Esophagus muscularis mucosa (tissue), 4 donors: ENCODE measurements at places on chromosomes 1 and 21. TPM values are rescaled to one million over a fixed set of nuclear protein-coding genes. Genes with fewer than 3 reads are reported as not detected.

DNA sequence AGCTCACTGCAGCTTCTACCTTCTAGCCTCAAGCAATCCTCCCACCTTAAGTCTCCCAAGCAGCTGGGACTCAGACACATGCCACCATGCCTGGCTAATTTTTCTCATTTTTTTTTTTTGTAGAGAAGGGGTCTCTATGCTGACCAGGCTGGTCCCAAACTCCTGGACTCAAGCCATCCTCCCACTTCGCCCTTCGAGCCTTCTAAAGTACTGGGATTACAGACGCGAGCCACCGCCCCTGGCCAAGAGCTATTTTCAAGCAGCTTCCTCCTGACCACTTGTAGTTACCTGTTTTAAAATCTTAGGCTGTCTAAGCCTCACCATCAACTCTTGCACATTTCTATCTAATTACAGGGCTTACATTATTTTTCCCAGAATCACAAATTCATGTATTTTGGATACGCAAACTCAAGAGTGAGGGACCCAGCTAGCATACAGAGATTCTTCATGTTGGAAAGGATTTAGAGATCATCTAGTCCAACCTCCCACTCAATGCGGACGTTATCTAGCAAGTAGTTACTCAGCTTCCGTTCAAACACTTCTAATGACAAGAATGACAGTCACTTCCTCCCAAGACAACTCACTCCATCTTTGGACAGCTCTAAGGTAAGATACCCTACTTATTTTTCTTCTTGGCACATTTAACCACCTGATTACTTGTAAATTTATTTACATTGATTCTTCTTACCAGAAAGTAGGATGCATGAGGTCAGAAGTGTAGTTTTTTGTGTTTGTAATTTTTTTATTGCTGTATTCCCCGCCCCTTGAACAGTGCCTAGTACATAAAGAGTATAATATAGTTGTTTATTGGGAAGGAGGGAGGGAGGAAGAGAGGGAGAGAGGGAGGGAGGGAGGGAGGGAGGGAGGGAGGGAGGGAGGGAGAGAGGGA, 65.4 kb downstream of the LUZP1 start:
- DNase-seq: no peak

Gene USP24
- 37.0 TPM for total RNA-seq

GRCh38 chr1:77202751-77203150, 16.5 kb downstream of the PIGK start:
- DNase-seq: no peak

DNA sequence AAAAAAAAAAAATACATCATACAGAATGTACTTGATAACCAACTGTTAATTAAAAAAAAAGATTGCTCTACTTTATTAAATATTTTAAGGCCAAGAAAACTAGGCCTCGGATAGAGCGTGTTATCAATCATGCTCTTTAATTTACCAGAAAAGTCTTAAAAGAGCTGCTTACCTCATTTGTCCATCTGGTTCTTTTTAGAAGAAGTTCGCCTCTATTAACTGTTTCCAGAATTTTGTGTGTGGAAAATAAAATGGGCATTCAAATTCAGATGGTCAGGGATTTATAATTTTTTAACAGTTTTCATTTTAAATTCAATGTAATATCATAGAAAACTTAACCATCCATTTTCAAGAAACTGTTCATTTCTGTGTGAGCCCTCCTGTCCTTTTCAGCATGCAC, 53.8 kb downstream of the KCNK1 start:
- DNase-seq: no peak

DNA sequence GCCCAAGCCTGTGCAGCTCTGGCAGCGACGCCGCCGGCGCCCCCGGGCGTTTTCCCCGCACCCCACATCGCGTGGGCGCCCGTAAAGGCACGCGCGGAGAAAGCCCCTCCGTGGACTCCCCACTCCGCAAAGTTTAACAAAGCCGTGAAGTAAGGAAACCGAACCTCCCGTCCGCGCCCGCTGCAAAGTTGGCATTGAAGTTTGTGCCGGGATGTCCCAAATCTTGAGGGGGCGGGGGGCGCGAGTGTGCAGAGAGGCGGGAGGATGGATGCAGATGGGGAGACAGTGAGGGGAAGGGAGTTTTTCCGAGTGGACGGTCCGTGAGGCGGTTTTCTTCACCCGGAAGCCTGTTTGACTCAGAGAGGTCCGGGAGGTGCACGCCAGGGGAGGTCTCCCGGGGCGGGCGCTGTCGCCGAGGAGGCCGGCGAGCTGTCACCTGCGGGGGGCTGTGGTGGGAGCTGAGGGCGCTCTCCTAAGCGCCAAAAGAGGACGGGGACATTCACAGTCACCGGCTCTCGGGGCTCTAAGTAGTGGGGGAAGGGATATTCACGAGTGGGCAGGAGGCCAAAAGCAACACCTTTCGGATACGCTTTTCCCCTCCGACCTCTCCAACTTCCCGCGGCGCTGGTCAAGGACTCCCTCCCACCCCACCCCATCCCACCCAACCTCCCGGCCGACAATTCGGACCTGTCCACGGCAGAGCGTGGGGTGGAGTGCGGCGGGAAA, 1.3 kb downstream of the WLS start:
- no peak for DNase-seq

DNA sequence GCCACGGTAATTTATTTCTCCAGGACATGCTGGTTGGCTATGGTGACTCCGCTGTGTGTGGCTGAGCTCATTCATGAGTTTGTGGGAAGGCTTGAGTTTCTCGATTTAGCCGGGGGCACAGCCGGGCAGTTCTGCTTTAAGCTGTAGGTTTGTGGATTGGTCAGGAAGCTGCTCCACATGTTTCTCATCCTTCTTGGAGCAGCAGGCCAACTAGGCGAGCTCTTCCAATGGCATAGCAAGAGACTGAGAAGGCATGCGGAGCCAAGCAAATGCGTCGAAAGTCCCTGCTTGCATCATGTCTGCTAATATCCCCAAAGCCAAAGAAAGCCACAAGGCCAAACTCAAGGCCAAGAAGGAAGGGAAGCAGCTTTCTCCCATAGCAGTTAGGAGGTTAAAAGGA, 71.6 kb upstream of the GREM2 start:
- no peak for DNase-seq

DNA sequence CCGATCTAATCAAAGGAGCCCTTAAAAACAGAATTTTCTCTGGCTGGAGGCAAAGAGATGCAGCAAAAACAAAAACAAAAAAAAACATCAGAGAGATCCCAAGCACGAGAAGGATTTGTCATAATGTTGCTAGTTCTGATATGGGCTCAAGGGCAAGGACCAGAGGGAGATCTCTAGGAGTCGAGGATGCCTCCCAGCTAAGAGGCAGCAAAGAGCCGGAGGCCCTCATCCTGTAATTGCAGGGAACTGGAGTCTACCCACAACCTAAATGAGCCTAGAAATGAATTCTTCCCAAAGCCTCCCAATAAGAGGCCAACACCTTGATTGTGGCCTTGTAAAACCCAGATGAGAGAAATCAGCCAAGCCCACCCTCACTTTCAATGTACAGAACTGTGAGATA, 12.0 kb downstream of the GNG12 start:
- no peak for DNase-seq

Gene CRABP2
- 1.2 TPM for total RNA-seq

DNA sequence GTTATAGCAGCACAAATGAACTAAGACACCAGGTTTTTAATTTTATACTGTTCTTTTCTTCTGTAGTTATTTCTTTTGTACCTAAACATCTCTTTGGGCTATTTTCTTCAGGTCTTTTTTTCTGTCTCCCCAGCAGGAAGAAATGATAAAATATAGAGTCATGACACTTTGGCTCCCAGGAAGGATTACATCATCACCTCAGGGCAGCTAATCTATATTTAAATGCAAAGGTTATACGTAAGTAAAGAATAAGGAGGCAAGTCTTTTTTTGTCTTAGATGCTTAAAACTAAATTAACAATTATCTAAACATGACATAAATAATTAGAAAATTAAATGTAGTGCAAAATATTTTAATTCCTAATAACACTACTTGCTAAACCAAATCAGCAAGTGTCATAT, 57.0 kb downstream of the WARS2 start:
- DNase-seq: no peak

Gene INSRR
- not detected for total RNA-seq

DNA sequence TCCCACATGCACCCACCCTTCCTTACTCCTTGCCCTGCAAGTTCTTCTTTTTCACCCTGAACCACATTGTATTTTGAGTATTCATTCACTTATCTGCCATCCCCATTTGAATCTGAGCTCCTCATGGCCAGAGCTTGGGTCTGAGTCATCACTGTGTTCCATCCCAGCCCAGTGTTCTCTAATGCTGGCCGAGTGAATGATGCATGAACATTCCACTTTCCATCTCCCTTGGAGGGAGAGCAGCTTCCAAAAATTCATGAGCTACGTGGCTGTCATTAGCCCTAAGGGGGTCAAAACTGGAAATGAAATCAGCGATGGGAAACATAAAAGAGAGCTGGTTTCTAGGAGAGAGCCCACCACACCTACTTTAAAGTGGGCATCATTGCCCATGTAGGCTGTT, 187.0 kb upstream of the USP24 start:
- peak; percentile 87 for DNase-seq

DNA sequence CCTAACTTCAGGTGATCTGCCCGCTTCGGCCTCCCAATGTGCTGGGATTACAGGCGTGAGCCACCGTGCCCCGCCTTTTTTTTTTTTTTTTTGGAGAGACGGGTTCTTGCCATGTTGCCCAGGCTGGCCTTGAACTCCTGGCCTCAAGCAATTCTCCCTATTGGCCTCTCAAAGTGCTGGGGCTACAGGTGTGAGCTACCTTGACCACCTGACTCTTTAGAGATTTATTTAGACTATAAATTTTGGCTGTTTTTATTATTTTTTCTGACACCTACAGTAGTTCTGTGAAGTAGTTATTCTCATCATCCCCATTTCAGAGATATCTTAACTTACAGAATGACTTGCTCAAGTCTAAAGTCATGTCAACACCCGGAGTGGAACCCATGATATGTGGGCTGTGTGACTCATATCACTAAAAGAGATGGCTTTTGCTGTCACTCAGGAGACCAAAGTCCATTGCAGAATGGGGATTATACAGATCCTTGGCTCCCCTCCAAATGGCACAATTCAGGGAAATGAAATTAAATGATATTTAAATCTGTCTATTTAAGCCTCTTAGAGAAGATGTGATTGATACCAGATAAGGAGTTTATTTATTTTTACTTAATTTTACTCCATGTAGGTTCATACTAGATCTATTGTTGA, 93.2 kb downstream of the CTH start:
- no peak for DNase-seq

GRCh38 chr1:162236618-162237017, 140.0 kb downstream of the SPATA46 start:
- no peak for DNase-seq

- no peak for DNase-seq
Measured at GRCh38 chr1:30506291-30507015, 216.9 kb downstream of the MATN1 start.

DNA sequence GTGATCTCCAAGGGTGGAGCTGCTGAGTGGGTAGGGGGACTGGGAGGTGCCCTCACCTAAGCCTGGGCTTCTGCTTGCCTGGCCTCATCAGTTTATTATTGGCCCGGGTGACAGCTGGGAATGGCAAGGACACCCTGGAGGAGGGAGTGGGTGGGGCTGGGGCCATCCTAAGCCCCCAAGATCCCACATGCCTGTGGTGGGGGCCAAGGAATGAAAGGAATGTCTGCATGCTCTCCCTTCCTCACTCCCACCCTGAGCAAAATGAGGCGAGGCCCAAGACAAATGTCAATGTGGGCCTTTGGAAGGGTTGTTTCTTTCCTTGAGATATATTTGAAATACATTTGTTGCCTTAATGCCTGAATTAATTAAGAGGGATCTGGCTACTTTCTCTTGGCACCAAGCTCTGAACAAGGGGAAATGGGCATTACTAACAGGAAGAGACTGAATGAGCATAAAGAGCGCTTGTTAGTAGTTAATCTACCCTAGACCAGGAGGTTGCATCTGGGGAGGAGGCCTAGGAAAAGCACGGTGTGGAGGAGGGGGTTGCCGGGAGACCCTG, 19.7 kb upstream of the CHI3L1 start:
- no peak for DNase-seq

GRCh38 chr1:154386643-154387352, 18.3 kb upstream of the IL6R start:
- DNase-seq: no peak

DNA sequence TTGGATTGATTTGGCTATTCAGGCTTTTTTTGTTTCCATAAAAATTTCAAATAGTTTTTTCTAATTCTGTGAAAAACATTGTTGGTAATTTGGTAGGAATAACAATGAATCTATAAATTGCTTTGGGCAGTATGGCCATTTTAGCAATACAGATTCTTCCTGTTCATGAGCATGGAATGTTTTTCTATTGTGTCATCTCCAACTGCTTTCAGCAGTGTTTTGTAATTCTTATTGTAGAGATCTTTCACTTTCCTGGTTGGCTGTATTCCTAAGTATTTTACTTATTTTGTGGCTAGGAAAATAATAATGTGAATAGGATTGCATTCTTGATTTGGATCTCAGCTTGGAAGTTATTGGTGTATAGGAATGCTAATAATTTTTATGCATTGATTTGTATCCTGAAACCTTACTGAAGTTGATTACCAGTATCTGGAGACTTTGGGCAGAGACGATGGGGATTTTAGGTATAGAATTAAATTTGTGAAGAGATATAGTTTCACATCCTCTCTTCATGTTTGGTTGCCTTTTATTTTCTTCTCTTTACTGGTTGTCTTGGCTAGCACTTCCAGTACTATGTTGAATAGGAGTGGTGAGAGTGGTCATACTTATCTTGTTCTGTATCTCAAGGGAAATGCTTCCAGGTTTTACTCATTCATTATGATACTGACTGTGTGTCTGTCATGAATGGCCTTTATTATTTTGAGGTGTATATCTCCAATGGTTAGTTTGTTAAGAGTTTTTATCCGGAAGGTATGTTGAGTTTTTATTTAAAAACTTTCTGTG, 57.3 kb downstream of the DRAM2 start:
- DNase-seq: no peak

DNA sequence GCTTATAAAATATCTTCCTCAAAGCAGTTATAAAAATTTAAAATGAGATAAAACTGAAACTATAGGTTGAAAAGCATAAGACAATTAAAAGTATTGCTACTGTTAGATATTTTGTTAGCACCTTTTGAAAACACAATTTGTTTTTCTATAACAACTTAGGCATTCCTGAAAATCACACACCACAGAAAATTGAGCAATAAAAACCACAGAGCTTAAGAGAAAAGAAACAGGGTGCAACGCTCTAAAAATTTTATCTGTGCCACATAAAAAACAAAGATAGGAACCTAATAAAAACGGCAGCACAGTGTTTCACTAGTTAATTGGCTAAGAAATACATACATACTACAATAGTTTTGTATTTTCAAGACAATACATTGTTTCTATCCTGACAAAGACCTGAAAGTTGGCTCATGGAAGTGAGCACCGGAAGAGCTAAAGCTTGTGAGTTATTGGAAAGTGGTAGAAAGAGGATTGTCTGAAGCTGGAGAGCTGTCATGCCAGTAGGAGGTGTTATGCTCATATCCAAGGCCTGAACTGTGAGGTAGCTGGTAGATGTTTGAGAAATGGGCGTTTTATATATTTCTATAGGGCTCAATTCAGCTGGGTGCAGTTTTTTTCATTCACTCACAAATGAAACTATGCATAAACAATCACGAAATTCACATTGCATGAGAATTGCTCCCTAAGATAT, 45.8 kb downstream of the RGS7 start:
- no peak for DNase-seq
